ENCODE measurements at places on chromosomes 16 and 17. TPM values are rescaled to one million over a fixed set of nuclear protein-coding genes. Genes with fewer than 3 reads are reported as not detected.

DNA sequence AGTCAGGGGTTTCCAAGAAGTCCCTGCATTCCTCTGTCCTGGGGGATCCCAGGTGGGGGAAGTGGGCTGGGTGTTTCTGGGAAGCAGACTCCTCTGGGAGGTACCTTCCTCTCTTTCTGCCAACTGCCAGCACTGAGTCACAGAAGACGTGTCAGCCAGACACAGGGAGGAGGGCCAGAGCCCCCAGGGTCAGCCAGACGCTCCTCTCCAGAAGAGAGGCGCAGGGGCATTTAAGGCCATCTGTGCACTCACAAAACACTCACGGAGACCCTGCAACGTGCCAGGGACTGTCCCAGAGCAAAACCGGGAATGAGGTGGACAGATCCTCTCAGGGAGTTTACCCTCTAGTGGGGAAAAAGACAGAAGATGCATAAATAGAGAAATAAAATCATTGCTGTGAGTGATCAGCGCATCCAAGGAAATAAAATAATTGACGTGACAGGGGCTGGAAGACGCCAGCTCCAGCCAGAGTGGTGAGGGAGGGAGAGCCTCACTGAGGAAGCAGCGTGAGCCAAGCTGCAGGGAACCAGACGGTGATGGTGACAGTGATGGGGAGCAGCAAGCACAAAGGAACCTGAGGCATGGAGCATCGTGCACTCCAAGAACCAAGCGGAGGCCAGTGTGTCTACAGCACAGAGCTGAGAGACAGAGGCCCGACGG is 105.4 kb downstream of the ZNF423 start:
- no peak for ATAC-seq

GRCh38 chr16:75086281-75086680 is 30.3 kb downstream of the LDHD start:
- no peak for ATAC-seq

- ATAC-seq, result peak; percentile 88
Observed at GRCh38 chr16:67884684-67885083, at the start of gene NRN1L. Gene NRN1L, plus strand, starts transcription at chr16:67884885. Its CDS starts 19 bp downstream, at chr16:67884904.

DNA sequence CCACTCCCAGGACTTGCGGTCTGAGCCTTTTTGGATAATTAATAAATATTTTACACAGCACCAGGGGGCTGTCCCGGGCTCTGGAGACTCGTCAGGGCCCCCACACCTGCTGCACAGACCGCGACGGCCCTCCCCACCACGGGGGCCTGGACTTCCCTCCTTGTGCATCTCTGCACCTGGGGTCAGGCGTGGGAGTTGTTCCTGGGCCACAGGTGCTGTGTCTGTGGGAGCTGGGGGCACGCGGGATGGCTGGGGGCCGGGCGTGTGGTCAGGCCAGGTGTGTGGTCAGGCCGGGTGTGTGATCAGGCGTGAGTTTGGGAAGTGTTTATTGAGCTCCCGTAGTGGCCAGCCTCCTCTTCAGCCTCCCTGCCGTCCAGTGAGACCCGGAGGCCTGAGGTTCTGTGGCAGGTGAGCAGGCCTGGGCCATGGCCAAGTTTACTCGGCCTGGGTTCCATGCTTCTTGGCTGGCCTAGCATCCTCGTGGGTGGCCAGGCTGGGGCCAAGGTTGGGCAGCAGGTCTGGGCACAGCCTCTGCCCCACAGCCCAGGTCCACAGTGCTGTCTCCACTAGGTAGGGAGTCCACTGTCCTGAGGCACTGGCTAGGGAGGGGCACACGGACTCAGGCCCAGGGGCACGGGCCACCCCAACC is 1.9 kb upstream of the STUB1 start:
- no peak for ATAC-seq

DNA sequence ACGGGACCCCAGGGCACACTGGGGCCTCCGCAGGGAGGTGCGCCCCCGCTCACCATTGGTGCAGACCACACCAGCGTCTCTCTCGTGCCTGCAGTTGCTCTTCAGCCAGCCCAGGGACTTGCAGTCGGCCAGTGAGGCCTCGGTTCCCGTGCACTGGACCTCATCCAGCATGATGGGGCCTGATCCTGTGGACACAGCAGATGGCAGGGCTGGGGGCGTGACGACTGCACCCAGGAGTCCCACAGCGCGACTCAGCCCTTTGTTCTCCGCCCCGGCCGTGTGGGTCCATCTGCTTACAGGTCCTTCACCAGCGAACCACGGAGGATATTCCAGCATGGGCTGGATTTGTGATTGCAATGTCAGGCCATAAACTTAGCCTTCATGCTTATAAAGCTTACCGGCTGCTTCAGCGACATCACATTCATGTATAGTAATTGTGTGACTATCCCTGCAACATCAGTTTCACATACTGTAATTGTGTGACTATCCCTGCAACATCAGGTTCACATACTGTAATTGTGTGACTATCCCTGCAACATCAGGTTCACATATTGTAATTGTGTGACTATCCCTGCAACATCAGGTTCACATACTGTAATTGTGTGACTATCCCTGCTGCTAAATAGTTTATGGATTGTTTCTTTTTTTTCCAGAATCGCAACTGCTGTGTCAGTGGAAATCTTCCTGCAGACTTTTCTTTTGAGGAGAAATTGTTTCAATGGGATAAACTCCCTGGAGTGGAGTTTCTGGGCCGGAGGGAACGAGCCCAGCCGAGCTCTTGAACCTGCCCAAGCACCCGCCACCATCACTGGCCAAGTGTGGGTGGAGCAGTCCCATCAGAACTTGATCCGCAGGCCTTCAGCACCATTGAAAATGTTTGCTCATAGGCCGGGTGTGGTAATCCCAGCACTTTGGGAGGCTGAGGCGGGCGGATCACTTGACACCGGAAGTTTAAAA is 4.8 kb downstream of the LGALS3BP start:
- ATAC-seq, result peak; percentile 75

DNA sequence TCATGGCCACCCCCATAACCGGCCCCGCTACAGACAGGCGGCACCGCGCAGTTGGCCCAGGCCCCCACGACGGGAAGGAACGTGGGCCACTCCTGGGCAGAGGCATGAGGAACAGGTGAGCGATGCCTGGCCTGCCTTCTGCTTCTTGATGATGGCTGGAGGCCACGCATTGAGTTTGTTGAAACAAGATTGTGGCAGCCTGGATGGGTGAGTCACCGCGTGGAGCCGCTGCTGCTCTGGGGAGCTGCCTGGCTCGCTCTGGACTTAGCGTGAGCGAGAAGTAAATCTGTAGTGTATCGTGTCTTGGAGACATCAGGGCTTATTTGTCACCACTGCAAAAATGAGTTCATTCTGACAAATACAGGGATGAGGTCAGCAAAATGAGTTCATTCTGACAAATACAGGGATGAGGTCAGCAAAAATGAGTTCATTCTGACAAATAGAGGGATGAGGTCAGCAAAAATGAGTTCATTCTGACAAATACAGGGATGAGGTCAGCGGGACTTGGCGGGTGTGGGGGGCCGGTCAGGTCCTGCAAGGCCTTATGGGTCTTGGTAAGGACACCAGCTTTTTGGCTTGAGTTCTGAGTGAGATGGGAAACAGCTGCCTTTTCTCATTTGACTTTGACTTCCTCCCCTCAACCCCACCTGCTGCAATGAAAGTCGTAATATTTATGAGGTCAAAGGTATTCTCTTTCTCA is 93.0 kb downstream of the SEC14L1 start:
- ATAC-seq, result peak; percentile 91

- ATAC-seq, result no peak
Observed at GRCh38 chr16:88010968-88011483, 59.8 kb downstream of the BANP start.

GRCh38 chr17:57902117-57902799 is 52.4 kb upstream of the MRPS23 start:
- ATAC-seq, result no peak

DNA sequence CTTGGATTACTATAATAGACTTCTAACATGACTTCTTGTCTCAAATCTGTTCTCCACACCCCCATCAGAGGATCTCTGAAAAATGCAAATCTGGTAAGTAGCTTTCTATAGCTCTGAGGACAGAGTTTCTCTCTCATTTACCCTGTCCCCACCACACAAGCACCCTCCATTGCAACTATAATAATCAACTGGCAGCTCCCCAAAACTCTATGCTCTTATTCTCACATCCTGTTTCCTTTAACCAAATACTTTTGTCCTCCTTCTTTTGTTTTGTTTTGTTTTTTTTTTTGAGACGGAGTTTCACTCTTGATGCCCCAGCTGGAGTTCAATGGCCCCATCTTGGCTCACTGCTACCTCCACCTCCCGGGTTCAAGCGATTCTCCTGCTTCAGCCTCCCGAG is 73.4 kb downstream of the HELZ start:
- ATAC-seq, result no peak

DNA sequence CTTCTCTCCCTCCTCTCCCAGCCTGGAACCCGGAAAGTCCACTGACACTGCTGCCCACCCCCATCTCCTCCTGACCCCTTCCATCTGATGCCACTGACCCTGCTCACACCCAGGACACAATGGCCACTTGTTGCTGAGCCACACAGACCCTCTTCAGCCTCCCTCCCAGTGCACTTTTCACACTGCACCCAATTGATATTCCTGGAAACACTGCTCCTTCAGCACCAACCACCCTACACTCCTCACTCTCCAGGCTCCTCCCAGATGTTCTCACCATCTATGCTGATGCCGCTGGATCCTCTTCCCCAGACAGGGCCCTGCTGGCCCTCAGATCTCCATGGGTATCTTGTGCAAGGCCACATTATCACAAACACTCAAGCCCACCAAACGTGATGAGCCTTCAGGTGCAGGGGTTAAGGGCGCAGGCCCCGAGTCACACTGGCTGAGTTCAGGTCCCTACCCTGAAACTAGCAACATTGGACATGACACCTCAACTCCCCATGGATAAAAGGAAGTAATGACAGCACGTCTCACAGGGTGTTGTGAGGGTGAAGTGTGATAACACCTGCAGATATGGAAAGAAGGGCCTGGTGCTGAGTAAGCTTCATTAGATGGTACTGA is 238.1 kb downstream of the ZNF423 start:
- no peak for ATAC-seq

- no peak for ATAC-seq
Observed at GRCh38 chr17:79269620-79270019, 195.0 kb downstream of the ENGASE start.

DNA sequence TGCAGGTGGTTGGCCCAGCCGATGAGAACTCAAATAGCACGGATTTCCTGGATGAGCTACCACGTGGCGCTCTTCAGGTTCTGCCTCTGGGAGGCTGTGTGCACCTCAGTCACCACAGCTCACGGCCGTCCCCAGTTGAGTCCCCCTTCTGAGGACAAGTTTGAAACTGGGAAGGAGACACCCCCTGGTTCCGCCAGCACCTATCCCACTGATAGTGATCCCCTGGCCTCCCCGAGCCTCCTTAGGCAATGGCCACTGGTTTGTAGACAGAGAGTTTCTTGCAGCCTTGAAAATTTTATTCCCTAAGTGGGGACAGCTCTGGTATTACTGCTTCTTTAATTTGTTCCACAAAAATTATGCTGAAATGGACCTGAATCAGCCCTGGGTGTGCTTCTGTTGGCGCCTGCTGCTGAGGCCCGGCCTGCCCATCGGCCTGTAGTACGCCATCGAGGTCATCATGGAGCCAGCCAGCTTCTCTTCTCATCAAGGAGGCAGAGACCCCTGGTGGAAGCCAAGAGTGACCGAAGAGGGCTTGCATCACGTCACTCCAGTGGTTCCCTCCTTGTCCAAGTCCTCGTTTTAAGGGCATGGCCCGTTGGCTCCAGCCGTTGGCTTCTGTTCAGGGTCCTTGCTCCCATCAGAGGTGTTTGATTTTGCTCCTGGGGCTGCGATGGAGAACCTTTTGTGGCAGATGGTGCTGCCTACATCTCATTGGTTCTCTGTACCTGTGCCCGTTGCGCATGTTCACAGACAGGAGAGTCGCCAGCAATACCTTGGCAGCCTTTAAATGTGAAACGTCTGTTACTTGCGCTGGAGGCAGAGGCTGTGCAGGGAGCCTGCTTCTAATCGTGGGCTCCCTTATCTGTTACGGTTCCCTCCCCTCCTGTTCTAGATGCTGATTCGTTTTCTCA is 9.3 kb downstream of the SMCR8 start:
- no peak for ATAC-seq

DNA sequence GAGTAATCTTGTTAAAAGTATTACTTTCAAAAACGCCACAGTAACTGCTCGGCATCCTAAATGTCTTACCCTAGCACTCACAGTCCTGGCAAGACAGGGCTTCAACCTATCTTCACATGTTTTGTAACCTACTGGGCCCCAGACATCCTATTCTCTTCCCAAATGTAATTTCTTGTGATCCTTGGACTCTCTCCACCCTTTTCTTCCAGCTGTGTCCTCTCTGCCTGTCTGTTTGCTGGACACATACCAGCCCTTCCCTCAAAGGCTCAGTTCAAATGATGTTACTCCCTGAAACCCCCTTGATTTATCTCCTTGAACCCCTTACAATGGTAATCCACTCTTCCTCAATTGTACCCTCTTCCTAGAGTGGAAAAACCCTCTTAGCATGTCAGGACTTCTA is 60.1 kb upstream of the CNEP1R1 start:
- no peak for ATAC-seq

GRCh38 chr17:74645010-74645409 is 21.5 kb upstream of the CD300E start:
- no peak for ATAC-seq

GRCh38 chr17:76671912-76672262 is 28.3 kb upstream of the ST6GALNAC1 start:
- no peak for ATAC-seq

- peak; percentile 55 for ATAC-seq
Observed at GRCh38 chr16:4077174-4077649, 39.0 kb downstream of the ADCY9 start.

GRCh38 chr16:48870141-48870540 is 260.2 kb upstream of the N4BP1 start:
- no peak for ATAC-seq

DNA sequence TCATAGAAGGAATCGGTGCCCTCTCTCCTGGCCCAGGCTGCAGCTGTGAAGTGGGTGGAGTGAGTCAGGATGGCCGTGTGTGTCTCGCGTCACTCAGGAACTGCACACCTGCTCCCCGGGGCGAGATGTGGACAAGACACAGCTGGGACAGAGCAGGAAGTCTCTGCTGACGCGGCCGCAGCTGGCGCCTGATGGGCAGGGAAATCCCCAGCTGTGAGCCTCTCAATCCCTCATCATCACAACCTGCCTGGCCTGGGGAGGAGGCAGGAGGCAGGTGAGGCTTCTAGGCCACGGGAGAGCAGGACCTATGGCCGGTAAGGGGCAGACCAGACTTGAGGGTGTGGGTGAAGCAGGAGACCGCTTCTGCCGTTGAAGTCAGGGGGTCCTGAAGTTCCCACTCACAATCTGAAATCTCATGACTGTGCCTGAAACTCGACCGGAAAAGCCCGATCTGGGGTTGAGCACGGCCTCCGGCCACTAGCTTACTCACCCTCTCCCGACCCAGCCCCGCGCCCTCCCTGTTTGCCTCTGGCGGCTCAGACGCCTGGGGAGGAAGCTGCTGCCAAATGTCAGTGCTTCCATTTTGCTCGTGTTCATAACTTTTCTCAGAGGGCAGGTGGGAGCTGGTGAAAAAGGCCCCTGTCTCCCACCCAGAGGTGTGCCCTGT is 1.1 kb upstream of the TRPV3 start:
- peak; percentile 89 for ATAC-seq

Gene DHRS7C
- not detected for total RNA-seq

Gene ACE
- total RNA-seq, result 1.9 TPM

Gene PNMT
- total RNA-seq, result 1.1 TPM

Gene SPN
- total RNA-seq, result 0.60 TPM

Gene CTRB1
- 0.44 TPM for total RNA-seq

Gene CD300LB
- not detected for total RNA-seq

Gene CLDN7
- total RNA-seq, result 279 TPM

Gene CLEC18B
- 2.8 TPM for total RNA-seq

Gene SLC6A2
- not detected for total RNA-seq

Gene CLEC19A
- total RNA-seq, result not detected

Gene ASB16
- total RNA-seq, result not detected

Gene NFE2L1
- 90.4 TPM for total RNA-seq

Gene ITGB3
- 1.7 TPM for total RNA-seq

Gene CRYBA1
- total RNA-seq, result not detected

Gene FNDC8
- not detected for total RNA-seq

Gene RPH3AL
- 10.0 TPM for total RNA-seq

Gene BORCS6
- 6.3 TPM for total RNA-seq

All from esophagus mucosa (tissue), 1 donor.